Esophagus (tissue), 2 donors: ENCODE measurements at places on chromosomes 6 and 20. TPM values are rescaled to one million over a fixed set of nuclear protein-coding genes. Genes with fewer than 3 reads are reported as not detected.

Gene HLA-DQB2
- 11.9 TPM for polyA plus RNA-seq

Gene SLC16A10
- polyA plus RNA-seq: 0.41 TPM

Gene IMPG1
- 0.02 TPM for polyA plus RNA-seq

Gene MLIP
- polyA plus RNA-seq: 4.7 TPM

Gene TXLNB
- 0.14 TPM for polyA plus RNA-seq

Gene HCRTR2
- polyA plus RNA-seq: not detected

Gene AKAP12
- 3.9 TPM for polyA plus RNA-seq
